ENCODE measurements at places on chromosomes 5 and 9.

DNA sequence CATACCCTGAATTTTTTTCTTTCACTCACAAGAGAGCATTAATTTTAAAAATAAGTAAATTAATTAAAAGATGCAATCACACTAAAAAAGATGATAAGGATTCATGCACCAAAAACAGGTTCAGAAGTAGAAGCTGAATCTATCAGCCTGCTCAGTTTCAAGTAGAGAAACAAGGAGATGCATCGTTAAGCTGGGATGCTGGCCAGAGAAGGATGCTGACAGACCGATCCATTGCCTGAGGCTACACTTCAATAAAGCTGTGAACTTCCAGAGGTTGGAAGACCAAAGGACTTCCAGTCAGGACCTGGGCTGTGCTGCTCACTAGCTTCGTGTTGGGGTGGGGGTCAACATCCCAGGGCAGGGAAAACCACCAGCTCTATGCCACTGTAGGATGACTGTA, 457.7 kb downstream of the EFNA5 start:
- DNase-seq: no peak

GRCh38 chr5:164809821-164810220, 1304.4 kb downstream of the MAT2B start:
- DNase-seq: no peak

GRCh38 chr5:137304226-137304874, 194.8 kb downstream of the SPOCK1 start:
- DNase-seq: no peak

- DNase-seq: no peak
These were observed 107.4 kb downstream of the SVEP1 start for GRCh38 chr9:110472111-110472510.

DNA sequence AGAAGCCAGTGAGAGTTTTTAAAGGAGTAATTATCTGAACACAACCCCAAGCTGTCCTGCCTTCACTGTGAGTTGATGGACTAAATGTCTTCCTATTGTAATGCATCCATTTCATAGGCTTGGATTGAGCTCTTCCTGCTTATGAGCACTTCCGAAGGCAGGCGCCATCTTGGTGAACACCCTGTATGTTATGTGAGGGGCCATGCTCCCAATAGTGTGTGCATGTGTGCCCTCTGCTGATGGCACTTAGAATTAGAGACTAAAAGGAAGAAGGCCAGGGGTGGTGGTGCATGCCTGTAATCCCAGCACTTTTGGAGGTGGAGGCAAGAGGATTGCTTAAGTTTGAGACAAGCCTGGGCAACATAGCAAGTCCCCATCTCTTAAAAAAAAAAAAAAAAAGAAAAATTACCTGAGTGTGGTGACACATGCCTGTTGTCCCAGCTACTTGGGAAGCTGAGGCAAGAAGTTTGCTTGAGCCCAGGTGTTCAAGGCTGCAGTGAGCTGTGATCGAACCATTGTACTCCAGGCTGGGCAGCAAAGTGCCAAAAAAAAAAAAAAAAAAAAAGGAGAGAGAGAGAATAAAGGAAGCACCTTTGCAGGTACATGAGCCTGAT, 65.0 kb downstream of the C9orf152 start:
- no peak for DNase-seq
